ENCODE measurements at places on chromosomes 12 and 14.

DNA sequence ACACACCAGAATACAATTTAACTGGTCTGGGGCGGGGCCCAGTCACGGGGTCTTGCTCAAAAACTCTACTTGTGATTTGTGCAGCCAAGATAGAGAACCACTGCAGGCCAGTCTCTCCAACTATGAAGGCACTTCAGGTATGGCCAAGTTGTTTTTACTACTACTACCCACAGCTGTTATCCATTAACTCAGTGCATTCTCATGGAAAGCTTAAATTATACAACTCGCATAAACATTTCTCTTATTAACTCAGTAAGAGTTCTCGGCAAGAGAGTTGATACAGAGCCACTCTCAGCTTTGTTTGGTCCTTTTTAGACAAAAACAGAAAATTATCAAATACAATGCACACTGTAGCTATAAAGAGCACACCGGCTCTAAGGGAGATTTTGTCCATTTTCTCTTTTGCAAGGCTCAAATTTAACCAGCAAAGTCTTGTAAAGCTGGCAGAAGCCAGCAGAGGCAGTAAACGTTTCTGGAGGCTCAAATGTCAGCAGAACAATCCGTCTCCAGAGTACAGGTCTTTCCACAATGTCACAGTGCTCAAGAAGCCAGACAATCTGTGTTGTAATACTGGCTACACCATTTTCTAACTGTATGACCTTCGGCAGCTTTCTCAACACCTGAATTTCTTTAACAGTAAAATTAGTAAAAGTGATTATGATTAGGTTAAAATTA, 85.9 kb downstream of the PTGER2 start:
- no peak for DNase-seq

DNA sequence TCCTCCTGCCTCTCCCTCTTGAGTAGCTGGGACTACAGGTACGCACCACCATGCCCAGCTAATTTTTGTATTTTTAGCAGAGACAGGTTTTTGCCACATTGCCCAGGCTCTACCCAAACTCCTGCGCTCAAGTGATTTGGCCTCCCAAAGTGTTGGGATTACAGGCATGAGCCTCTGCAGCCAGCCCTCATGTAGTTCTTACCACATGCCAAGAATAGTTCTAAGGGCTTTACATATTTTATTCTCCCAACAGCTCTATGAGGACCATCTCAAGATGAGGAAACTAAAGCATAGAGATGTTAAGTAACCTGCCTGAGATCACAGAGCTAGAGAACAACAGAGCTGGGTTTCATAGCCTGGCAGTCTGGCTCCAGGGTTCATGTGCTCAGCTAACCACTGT, 37.9 kb upstream of the ALDH2 start:
- DNase-seq: no peak

DNA sequence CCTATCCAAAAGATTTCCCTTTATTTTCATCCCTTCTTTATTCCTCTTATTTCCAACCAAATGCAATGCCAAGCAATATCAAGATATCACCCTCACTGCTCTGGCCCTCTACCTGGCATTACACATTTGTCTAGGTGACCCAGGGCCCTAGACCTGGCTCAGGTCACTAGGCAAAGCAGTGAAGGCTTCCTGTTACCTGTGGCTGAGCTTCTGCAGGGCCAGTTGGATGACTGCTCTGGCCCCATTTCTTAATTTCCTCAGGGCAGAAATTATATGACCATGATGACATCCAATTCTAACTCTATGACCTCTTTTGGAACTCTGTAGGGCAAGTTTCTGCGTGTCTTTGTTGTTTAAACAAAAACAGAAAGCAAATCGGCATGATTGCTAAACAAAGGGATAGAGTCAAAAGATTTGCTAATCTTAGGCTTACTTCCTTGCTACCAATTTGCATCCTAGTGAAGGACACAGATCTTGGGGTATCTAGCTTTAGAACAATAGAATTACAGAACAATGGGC, 7.4 kb upstream of the CCDC198 start:
- DNase-seq: no peak

DNA sequence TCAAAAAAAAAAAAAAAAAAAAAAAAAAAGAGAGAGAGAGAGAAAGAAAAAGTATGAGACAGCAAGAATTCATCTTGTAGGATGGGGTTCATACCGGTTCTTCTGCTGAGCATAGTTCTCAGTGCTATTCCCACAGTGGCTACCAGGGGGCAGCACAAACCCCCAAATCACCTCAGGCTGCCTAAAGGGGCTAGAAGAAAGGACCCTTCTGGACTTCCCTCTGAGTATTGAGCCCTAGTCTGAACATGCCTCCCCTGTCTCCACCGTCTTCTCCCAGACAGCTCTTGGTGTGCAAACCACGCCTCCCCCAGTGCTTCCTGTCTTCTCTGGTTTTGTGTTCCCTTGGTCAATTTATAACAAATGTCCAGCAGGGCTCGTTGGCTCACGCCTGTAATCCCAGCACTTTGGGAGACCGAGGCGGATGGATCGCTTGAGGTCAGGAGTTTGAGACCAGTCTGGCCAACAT, 31.3 kb upstream of the SMUG1 start:
- peak; percentile 83 for DNase-seq

GRCh38 chr14:60644666-60645065, 4.6 kb downstream of the SIX1 start:
- no peak for DNase-seq

DNA sequence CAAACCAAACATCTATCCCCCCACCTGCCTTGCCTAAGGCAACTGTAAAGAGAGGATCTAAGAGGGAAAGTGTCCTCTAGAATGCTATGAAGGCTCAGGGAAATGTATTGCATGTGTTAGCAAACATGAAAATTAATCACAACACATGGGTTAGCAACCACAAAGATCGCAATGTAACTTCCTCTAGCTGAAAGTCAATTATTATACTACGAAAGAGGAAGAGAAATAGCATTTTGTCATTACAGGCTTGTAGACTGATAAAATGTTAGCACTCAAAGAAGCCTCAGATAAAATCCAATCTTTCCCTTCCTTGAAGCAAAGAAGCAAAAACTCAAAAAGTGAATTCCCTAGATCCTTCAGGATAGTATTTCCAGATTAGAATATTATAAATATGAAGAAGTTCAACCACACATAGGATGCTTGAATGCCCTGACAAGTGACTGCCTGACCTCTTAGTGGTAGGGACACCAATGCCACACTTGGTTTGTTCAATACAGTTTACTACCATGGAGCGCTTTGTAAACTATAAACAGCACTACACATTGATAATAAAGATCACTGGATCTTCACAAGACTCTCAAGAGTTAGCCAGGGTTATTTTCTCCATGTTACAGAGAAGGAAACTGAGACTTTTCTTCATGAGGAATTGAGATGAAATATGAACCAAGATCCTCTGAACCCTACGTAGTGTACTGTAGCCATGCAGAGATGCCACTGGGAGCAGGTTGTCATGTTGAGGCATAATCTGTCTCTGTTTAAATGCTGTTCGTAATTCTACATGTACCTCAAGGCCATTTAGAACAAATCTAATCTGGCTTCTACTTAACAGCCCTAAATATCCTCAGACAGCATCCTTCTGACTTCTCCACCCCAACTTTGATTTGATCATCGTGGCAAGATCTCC, 100.7 kb downstream of the ITPR2 start:
- no peak for DNase-seq

DNA sequence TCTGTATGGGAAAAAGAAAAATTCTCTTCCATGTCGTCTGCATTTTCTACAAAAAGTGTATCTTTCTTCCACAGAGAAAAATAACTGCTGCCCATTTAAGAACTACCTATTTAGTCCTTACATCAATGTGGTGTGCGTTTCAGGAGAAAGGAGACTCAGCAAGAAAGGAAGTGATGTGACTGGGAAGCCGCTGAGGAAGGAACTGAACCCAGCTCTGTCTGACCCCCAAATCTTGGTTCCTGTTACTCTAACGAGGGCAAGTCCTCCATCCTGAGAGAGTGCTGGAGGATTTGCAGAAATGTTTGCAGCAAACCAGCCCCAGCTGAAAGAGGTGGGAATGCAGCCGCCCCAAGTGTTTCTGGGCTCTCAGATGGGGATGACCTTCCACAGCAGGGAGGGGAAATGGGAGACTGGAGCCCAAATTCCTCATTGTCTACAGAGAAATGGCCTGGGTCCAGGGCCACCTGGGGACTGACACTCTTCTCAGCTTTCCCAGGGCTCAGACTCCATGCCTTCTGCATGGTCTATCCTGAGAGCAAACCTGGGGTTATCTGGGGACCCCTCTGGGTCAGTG, 6.7 kb upstream of the MLEC start:
- DNase-seq: no peak

Data from glutamatergic neuron (in vitro differentiated cells).